ENCODE measurements at places on chromosomes 7 and 10.
A peak's percentile ranks its signal among the peaks of the same experiment; 100 is the strongest.

GRCh38 chr10:29636178-29636577 is 1.4 kb upstream of the SVIL start:
- no peak for DNase-seq

- DNase-seq: no peak
These were observed 2.9 kb upstream of the RBM20 start for GRCh38 chr10:110641256-110641655.

- DNase-seq: no peak
These were observed 23.3 kb downstream of the MYOF start for GRCh38 chr10:93458821-93459257.

DNA sequence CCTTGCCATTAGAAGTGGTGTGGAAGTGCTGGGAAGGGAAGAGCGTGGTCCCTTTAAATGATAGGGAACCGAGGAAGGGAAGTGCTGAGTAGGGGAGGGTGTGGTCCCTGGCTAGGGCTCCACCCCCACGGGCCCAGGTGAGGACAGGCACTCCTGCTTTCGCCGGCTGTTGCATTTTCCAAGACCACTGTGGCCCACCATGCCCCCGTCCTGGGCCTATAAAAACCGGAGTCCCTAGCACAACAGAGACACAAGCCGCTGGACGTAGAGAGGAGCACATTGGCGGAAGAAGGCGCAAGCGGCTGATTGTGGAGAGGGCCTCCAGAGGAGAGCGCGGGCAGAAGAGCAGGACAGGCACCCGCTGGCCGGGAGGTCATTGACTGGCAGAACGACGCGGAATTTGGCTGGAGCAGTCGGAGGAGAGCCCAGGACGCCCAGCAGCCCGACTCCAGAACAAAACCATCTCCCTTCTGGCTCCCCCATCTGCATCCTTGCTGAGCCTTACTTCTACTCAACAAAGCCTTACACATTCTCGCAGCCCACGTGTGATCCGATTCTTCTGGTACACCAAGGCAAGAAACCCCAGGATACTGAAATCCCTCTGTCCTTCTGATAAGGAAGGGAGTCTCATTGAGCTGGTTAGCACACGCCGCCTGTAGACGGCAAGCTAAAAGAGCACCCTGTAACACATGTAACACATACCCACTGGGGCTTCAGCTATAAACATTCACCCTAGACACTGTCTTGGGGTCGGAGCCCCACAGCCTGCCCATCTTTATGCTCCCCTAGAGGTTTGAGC is 146.2 kb upstream of the LYZL1 start:
- no peak for DNase-seq

GRCh38 chr7:151736403-151736909 is 140.5 kb downstream of the PRKAG2 start:
- peak; percentile 71 for DNase-seq

- no peak for DNase-seq
These were observed 137.2 kb downstream of the PHTF2 start for GRCh38 chr7:77935652-77936348.

- no peak for DNase-seq
These were observed 732 bp upstream of the LRRC18 start for GRCh38 chr10:48940372-48940771.

DNA sequence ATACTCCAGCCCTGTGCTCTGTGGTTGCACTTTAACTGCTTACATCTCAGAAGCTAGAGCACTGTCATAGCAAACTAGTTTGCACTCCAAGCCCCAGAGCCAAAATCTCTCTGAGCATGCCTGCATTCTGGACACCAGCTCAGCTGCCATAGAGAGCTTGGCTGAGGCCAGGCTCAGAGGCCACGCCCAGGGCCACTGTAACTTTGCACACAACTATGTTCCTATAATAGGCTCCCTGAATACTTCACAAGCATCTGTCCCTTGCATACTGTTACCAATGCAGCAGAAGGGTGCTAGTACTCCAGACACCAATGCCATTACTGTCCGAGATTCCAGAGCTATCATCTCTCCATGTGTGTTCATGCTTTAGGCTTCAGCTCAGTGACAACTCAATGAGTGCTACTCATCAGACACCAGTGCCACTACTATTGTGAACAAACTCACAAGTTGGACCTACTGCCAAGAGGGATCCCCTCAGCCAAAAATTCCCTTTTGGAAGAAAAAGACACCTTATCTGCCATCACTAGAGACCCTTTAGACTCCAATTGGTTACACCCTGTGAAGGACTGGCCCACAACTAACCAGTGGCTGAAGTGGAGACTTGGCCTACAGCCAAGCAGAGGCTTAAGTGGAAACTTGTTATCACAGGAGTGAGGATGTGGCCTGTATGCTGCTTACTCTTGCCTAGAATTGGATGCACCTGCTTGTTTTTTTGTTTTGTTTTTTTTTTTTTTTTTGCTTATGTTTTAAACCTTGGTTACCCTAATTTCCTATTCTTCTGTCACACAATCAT is 211.6 kb upstream of the MAGI2 start:
- DNase-seq: no peak

- DNase-seq: no peak
These were observed 19.9 kb upstream of the IFIT1B start for GRCh38 chr10:89357975-89358374.

GRCh38 chr10:75358835-75359421 is 42.6 kb downstream of the ZNF503 start:
- no peak for DNase-seq

DNA sequence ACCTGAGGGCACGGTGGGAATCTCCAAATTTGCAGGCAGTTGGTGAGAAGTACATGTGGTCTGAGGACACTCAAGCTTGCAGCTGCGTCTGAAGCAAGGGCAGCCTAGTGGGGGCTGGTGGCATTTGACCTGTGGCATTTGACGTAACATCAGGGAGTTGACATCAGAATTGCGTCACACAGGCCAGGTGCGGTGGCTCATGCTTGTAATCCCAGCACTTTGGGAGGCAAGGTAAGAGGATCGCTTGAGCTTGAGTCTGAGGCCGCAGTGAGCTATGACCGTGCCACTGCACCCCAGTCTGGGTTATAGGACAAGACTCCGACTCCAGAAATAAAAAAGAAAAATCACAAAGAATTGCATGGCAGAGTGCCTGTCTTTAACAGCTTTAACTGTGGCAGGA is 25.6 kb upstream of the RBAK start:
- DNase-seq: no peak

- no peak for DNase-seq
These were observed 4.2 kb downstream of the FAM53B start for GRCh38 chr10:124739986-124740368.

GRCh38 chr10:11404901-11405300 is 206.5 kb downstream of the USP6NL start:
- DNase-seq: no peak

GRCh38 chr7:50142425-50143017 is 49.5 kb upstream of the ZPBP start:
- DNase-seq: peak; percentile 15

DNA sequence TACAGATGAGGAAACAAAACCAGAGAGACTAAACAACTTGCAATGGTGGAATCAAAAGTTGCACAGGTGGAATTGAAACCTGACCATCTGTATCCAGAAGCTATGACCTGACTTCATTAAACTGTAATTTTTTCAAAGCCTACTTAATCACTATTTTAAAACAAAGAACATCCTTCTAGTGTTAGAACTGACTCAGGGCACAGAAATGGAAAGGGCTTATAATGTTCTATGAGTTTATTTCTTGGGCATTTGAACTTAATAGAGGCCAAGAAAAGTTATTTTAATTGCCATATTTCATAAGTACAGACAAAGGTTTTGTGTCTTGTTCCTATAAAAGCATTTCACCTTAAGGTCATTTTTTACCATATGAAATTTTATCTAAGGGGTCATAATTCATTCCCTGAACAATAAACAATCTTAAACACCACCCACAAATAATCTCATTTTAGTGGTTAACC is 8.8 kb downstream of the ITGB1 start:
- no peak for DNase-seq

GRCh38 chr10:92268748-92269147 is 22.1 kb downstream of the CPEB3 start:
- DNase-seq: no peak

GRCh38 chr10:12902851-12903358 is 98.6 kb downstream of the CCDC3 start:
- no peak for DNase-seq

DNA sequence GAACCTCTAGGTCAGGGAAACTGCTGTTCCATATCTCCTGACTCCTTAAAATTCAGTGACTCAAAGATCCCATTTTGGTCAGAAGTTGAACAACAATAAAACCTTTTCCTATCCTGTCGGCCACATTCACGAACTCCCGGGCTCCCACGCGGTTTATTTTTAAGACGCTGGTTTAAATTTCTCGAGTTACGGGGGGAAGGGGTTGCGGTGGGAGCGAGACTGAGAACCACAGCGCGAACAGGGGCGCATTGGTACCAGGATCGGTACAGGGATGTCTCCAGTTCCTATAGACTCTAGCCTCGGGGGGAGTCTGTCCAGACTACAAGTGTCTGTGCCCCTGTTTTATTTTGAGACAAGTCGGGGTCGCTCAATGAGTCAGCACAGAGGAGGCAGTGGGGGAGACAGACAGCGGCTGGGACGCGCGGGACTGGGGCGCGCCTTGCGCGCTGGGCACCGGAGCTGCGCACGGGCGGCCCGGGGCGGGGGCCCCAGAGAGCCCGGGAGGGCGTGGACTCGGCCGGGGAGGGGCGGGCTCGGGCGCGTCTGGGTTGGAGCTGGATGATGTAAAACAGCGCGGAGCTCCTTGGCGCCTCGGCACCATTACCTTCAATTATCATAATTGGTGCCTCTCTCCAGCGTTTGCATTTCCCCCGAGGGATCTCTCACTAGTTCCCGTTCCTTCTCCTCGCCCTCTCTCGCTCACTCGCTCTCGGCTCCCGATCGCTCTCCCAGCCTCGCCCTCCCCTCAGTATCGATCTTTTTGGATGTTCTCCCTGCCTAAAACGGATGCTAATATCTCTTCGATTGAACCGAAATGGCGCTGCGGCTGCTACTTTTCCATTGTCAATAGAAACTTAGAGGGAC is 8.7 kb upstream of the BAMBI start:
- DNase-seq: no peak

- DNase-seq: no peak
These were observed 213.6 kb downstream of the DGKI start for GRCh38 chr7:137633133-137633532.

Measured in NCI-H2081 treated with DMSO at 0.1 percent for 48 hours (cell line).